Muscle of leg (tissue), 16 donors: ENCODE measurements at places on chromosomes 1 and 21. TPM values are rescaled to one million over a fixed set of nuclear protein-coding genes. Genes with fewer than 3 reads are reported as not detected.

GRCh38 chr1:161531986-161532643 lies 7.8 kb downstream of the HSPA6 start:
- peak; percentile 28 for DNase-seq
- H3K4me1 ChIP-seq, result no peaks in the 10 kb centered on the region
- peak overlapping the region; percentile 37 for H3K27ac ChIP-seq
- no peaks in the 10 kb centered on the region for H3K36me3 ChIP-seq

GRCh38 chr1:212605441-212606394 lies 2.8 kb upstream of the ATF3 start:
- no peak overlapping the region for H3K27ac ChIP-seq
- DNase-seq, result peak; percentile 46
- peaks cover 58% of the 10 kb centered on the region for H3K27me3 ChIP-seq
- H3K4me1 ChIP-seq, result peaks cover 30% of the 10 kb centered on the region
- no peak overlapping the region for H3K4me3 ChIP-seq

Gene LCE2A
- total RNA-seq, result not detected

GRCh38 chr1:24855474-24855873 lies 74.6 kb downstream of the RUNX3 start:
- no peak for DNase-seq
- no peak overlapping the region for H3K27ac ChIP-seq
- H3K27me3 ChIP-seq, result peaks cover 12% of the 10 kb centered on the region
- no peaks in the 10 kb centered on the region for H3K36me3 ChIP-seq

Gene FHAD1
- total RNA-seq, result 1.7 TPM

Gene FCGR2B
- 0.22 TPM for total RNA-seq

Gene MYCL
- 2.4 TPM for total RNA-seq

- H3K4me1 ChIP-seq, result peaks cover 8% of the 10 kb centered on the region
- DNase-seq, result no peak
- no peak overlapping the region for H3K4me3 ChIP-seq
- H3K36me3 ChIP-seq, result no peaks in the 10 kb centered on the region
- no peak overlapping the region for H3K27ac ChIP-seq
Measured at GRCh38 chr1:168836469-168836868, 107.5 kb upstream of the DPT start.

Gene UBE2U
- not detected for total RNA-seq

Gene MARK1
- total RNA-seq, result 6.8 TPM

Gene LEFTY1
- total RNA-seq, result 0.44 TPM

GRCh38 chr1:151311589-151312331 lies 15.5 kb downstream of the PI4KB start:
- H3K4me3 ChIP-seq, result no peak overlapping the region
- H3K36me3 ChIP-seq, result peaks cover 78% of the 10 kb centered on the region
- H3K4me1 ChIP-seq, result peaks cover 44% of the 10 kb centered on the region
- no peak overlapping the region for H3K27ac ChIP-seq

Gene CLDN17
- not detected for total RNA-seq

DNA sequence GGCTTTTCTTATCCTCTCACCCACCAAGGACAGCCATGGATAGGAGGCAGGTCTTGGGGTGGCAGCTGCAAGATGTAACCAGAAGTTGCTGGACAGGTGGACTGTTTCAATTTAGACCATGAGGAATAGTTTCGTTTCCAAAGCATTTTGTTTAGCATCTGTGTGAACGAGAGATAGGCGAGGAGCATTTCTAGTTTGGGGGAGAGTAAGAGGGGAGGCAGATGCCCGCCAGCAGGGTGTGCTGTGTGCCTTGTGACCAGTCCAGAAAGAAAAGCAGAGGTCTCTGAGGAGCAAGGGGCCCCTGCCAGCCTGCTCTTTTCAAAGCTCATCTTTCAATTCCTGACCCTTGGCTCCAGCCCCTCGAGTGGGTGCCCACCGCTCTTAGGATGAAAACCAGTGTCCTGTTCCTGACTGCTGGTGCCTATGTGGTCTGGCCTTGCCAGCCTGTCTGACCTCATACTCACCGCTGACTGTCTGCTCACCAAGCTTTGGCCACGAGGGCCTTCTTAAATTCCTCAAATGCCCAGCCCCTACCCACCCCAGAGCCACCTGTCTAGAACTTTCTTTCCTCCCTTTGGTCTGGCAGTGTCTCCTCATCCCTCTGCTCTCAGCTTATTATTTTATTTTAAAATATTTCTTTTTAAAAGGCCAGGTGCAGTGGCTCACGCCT lies 8.5 kb downstream of the SERINC2 start:
- peaks cover 18% of the 10 kb centered on the region for H3K4me1 ChIP-seq
- peak overlapping the region; percentile 15 for H3K27ac ChIP-seq
- no peaks in the 10 kb centered on the region for H3K27me3 ChIP-seq
- H3K36me3 ChIP-seq, result peaks cover 15% of the 10 kb centered on the region
- H3K4me3 ChIP-seq, result no peak overlapping the region

Gene RUNX3
- 0.22 TPM for total RNA-seq

GRCh38 chr1:85344256-85344694 lies 67.8 kb upstream of the BCL10 start:
- no peaks in the 10 kb centered on the region for H3K27me3 ChIP-seq
- peaks cover 2% of the 10 kb centered on the region for H3K36me3 ChIP-seq
- H3K4me3 ChIP-seq, result no peak overlapping the region
- no peak for DNase-seq
- H3K4me1 ChIP-seq, result peaks cover 2% of the 10 kb centered on the region

Gene FCRL5
- not detected for total RNA-seq

DNA sequence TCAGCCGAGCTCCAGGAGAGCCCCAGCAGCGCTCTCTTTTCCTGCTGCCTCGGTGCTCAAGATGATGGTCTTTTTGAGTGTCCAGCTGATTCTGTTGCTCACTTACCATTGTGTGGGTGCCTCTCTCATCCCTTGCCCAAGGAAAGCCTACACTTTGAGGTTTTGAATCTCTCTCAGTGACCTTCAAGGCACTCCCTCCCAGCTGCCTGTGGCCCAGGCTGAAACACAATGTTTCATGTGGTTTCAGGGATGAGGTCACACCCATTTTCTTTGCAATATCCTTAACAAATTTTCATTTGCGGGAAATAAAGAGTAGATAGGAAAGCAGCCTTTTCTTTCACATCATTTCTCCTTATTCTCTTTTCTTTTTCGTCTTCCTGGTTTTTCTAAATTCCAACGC lies 12.6 kb upstream of the MRPS14 start:
- H3K27ac ChIP-seq, result no peak overlapping the region
- H3K27me3 ChIP-seq, result no peaks in the 10 kb centered on the region
- H3K36me3 ChIP-seq, result no peaks in the 10 kb centered on the region
- H3K4me3 ChIP-seq, result no peak overlapping the region
- DNase-seq, result no peak

- H3K36me3 ChIP-seq, result no peaks in the 10 kb centered on the region
- H3K27me3 ChIP-seq, result no peaks in the 10 kb centered on the region
- no peak for DNase-seq
- H3K4me1 ChIP-seq, result no peaks in the 10 kb centered on the region
- no peak overlapping the region for H3K27ac ChIP-seq
Measured at GRCh38 chr21:25396135-25396711, 211.1 kb downstream of the MRPL39 start.

Gene TMPRSS15
- total RNA-seq, result 0.40 TPM

Gene ATP1A4
- 0.44 TPM for total RNA-seq

DNA sequence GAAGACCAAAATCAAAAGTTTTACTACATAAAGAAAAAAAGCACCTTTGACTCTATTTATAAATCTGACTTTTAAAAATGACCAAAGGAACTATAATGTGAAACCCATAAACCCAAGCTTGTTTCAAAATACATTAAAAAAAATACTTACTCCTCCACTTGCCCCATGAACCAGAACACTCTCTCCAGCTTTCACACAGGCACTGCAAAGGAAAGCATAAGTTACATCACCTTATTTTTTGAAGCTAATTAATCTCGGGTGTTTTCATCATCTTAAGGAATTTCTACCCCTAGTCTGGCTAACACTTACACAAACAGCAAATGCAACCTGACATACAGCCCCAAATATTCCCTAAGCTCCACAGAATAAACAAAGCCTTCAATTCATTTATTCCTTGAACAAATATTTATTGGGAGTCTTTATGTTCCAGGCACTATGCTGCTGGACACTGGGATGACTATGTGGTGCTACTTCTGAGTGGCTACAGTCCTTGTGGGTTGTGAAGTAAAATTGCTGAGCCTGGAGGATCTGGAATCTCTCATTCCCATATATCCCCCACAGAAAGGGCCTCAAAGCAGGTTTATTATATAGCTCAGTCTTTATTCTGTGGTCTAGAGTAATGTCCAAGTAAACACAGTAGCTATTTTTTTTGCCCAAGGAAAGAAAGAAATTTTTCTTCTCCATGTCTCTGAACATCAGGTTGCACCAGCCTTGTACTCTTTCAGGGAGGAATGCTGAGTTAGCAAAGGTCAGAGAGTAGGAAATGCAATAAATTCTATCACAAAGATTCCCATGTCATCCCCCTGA lies 18.2 kb downstream of the CRYZ start:
- no peak for DNase-seq
- peaks cover 37% of the 10 kb centered on the region for H3K36me3 ChIP-seq
- no peak overlapping the region for H3K27ac ChIP-seq
- no peaks in the 10 kb centered on the region for H3K4me1 ChIP-seq
- no peaks in the 10 kb centered on the region for H3K27me3 ChIP-seq

Gene OR2G6
- total RNA-seq, result not detected

- no peaks in the 10 kb centered on the region for H3K27me3 ChIP-seq
- peak overlapping the region; percentile 76 for H3K27ac ChIP-seq
- H3K36me3 ChIP-seq, result peaks cover 3% of the 10 kb centered on the region
- H3K4me3 ChIP-seq, result peak overlapping the region; percentile 91
- DNase-seq, result peak; percentile 55
Measured at GRCh38 chr1:36384542-36385409, 948 bp downstream of the STK40 start.

Gene SLC5A3
- total RNA-seq, result 9.4 TPM

DNA sequence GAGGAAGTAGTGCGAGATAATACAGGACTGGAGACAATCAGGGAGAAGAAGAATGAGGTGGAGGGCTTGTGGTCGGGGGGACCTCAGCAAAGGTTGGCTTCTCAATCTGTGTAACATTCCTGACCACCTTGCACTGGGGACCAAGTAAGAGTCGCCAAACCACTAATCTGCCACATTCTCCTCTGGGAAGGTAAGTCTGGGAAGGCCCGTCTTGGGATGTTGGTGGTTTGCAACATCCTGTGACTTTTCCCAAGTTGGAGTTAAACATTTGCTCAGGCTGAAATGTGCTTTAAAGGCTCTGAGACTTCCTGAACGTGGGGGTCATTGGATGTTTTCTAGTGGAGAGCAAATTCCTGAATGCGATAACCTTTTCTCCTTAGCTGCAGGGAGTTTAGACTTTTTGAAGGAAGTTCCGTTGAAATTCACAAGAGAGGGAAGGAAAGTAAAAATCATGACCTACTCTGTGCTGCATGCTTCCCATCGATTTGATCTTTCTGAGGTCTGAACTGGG lies 325.9 kb downstream of the RPS6KC1 start:
- DNase-seq, result no peak
- H3K36me3 ChIP-seq, result no peaks in the 10 kb centered on the region
- H3K27ac ChIP-seq, result no peak overlapping the region
- H3K4me3 ChIP-seq, result no peak overlapping the region
- peaks cover 6% of the 10 kb centered on the region for H3K4me1 ChIP-seq
- no peaks in the 10 kb centered on the region for H3K27me3 ChIP-seq

- H3K4me1 ChIP-seq, result peaks cover 58% of the 10 kb centered on the region
- DNase-seq, result peak; percentile 50
- no peak overlapping the region for H3K27ac ChIP-seq
- H3K36me3 ChIP-seq, result no peaks in the 10 kb centered on the region
Measured at GRCh38 chr1:203129501-203130231, 2.1 kb downstream of the ADORA1 start.

DNA sequence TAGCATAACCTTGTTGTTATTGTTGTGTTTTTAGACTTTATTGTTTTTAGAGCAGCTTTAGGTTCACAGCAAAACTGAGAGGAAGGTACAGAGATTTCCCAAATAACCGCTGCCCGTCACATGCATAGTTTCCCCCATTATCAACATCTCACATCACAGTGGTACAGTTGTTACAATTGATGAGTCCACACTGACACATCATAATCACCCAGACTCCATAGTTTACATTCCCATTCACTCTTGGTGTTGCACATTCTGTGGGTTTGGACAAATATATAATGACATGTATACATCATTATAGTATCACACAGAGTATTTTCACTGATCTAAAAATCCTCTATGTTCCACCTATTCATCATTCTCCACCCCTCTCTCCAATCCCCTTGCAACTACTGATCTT lies 25.9 kb upstream of the TOR3A start:
- H3K4me3 ChIP-seq, result no peak overlapping the region
- H3K27ac ChIP-seq, result no peak overlapping the region
- DNase-seq, result no peak
- H3K36me3 ChIP-seq, result peaks cover 13% of the 10 kb centered on the region

Gene RYR2
- total RNA-seq, result 2.3 TPM

GRCh38 chr21:34930971-34931370 lies 118.1 kb downstream of the RUNX1 start:
- H3K36me3 ChIP-seq, result no peaks in the 10 kb centered on the region
- H3K27ac ChIP-seq, result no peak overlapping the region
- H3K4me3 ChIP-seq, result no peak overlapping the region

Gene PPFIA4
- 22.4 TPM for total RNA-seq

Gene EXTL1
- total RNA-seq, result 0.71 TPM

Gene ANXA9
- total RNA-seq, result 0.04 TPM

DNA sequence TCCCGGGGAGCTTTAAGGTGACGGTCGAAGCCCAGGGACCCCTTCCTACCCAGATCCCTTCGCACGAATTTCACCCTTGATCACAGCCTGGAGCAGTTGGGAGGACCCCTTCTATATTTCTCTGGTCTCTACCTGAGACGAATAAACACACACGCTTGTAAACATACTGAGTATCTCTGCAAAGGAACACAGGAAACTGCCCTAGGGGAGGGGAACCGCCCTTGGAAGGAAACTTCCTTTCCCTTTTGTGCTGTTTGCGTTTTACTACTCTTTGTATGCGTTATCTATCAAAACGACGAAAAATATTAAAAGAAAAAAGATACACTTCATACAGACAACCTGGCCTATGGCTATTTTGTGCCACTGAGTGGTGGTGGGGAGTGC lies 750 bp downstream of the NECAP2 start:
- no peaks in the 10 kb centered on the region for H3K27me3 ChIP-seq
- peak overlapping the region; percentile 86 for H3K4me3 ChIP-seq
- H3K4me1 ChIP-seq, result peaks cover 13% of the 10 kb centered on the region
- peak overlapping the region; percentile 63 for H3K27ac ChIP-seq
- DNase-seq, result no peak

- peaks cover 11% of the 10 kb centered on the region for H3K4me1 ChIP-seq
- no peak overlapping the region for H3K4me3 ChIP-seq
- peak overlapping the region; percentile 87 for H3K27ac ChIP-seq
- H3K36me3 ChIP-seq, result peaks cover 8% of the 10 kb centered on the region
- peaks cover 4% of the 10 kb centered on the region for H3K27me3 ChIP-seq
- DNase-seq, result peak; percentile 96
Measured at GRCh38 chr1:145863282-145864018, 4.6 kb upstream of the PIAS3 start.

DNA sequence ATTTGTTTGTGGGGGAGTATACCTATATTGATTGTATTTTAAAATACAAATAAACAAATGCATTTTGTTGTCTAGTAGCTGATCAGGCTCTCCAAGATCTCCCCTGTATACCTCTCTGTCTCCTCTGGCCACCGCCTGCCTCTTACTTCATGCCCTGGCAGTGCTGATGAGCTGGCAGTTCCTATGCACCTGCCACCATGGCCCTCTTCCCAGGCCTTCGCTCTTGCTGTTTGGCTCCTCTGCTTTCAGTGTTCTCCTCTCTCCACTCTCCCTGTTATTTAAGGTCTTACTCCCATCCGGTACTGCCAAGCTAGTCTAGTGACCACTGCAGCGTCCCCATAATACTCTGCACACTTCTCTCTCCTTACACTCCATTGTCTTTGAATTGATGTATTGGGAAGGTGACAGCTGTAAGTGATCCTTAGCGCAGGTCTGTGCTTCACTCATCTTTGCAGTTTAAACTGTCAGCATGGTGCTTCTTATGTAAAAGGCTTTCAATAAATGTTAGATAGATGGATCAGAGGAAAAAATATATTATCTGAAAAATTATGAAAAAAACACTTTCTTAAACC lies 88.1 kb upstream of the ATP1A1 start:
- no peaks in the 10 kb centered on the region for H3K36me3 ChIP-seq
- H3K27me3 ChIP-seq, result no peaks in the 10 kb centered on the region
- DNase-seq, result peak; percentile 56
- peaks cover 10% of the 10 kb centered on the region for H3K4me1 ChIP-seq
- no peak overlapping the region for H3K4me3 ChIP-seq
